ENCODE measurements at places on chromosomes 13 and 19.

- no peak for DNase-seq
These were observed 11.3 kb downstream of the CERS4 start for GRCh38 chr19:8220481-8220880.

- DNase-seq, result no peak
These were observed 9.5 kb upstream of the KLK14 start for GRCh38 chr19:51091895-51092873.

DNA sequence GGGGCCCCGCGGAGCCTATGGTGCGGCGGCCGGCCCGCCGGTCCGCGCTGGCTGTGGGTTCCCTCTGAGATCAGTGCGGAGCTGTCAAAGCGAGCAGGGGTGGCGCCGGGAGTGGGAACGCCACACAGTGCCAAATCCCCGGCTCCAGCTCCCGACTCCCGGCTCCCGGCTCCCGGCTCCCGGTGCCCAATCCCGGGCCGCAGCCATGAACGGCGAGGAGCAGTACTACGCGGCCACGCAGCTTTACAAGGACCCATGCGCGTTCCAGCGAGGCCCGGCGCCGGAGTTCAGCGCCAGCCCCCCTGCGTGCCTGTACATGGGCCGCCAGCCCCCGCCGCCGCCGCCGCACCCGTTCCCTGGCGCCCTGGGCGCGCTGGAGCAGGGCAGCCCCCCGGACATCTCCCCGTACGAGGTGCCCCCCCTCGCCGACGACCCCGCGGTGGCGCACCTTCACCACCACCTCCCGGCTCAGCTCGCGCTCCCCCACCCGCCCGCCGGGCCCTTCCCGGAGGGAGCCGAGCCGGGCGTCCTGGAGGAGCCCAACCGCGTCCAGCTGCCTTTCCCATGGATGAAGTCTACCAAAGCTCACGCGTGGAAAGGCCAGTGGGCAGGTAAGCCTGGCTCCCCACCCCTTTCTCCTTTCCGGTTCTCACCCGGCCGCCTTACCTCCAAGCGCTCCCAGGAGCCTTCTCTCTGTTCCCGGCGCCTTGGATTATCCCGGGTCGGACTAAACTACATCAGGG is at the start of gene PDX1:
Gene PDX1, plus strand, starts transcription at position 67 of the 743 bp plus-strand sequence. Its CDS starts 139 bp downstream, at position 206.
- no peak for DNase-seq

- no peak for DNase-seq
These were observed 182.2 kb downstream of the LMO7 start for GRCh38 chr13:75818179-75818967.

DNA sequence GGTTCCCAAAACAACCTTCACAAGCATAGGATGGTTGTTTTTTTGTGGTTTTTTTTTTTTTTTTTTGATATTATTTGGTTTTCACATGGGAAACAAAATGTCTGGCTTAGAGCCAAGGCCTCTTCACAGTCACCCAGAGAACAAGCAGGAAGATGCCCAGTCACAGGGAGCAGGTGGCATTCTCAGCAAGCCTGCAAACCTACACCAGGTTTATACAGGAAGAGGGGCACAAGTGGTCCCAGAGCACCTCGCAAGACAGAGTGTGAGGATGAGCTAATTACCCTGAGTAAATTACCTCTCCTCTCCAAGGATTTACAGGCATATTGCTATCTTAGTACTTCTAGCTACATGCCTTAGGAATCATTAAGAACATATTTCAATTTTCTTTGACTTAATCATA is 1375.6 kb downstream of the EFNB2 start:
- DNase-seq, result no peak

DNA sequence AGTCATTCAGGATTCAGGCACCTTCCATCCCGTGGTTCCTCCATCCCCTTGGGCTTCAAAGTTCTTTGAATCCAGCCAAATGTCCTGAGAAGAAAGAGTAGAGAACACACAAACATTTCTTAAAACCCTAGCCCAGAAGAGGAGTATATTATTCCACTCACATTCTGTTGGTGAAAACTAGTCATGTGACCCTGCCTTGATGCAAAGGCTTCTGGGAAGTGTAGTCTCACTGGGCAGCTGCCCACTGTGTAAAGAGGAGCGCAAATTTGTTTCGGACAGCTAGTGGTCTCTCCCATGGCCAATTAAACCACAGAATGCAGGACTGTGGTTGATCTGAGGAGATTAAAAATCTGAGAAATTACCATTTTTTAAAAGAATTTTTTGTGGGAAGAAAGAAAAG is 304.4 kb downstream of the SUCLA2 start:
- DNase-seq, result no peak

- DNase-seq, result no peak
These were observed 736.3 kb downstream of the EFNB2 start for GRCh38 chr13:105799155-105799554.

GRCh38 chr19:28685802-28686201 is 527.1 kb downstream of the UQCRFS1 start:
- no peak for DNase-seq

- no peak for DNase-seq
These were observed 19.8 kb downstream of the RBM26 start for GRCh38 chr13:79386125-79386826.

GRCh38 chr19:46388311-46389095 is 24.9 kb downstream of the CCDC8 start:
- DNase-seq, result no peak

GRCh38 chr13:51453959-51454703 is 1.3 kb upstream of the INTS6 start:
- DNase-seq, result no peak

DNA sequence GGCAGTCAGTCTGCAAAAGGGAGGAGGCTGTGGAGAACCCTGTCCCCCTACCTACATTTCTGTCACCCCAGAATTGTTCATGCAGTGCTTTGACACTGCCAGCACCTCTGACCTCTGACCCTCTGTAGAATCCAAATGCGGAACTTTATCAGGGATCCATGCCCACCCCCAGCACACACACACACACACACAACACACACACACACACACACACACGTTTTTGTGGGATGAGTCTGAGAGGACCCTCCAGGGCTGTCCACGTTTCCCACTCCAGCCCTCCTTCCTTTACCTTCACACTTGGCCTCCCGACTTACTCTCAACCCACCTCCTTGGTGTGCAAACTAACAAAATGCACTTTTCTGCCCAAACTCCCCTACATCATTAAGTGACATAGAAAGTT is 42.3 kb upstream of the TSHZ3 start:
- no peak for DNase-seq

GRCh38 chr13:95356916-95357315 is 55.7 kb upstream of the ABCC4 start:
- no peak for DNase-seq

- DNase-seq, result no peak
These were observed 10.2 kb downstream of the GAS6 start for GRCh38 chr13:113853518-113854237.

DNA sequence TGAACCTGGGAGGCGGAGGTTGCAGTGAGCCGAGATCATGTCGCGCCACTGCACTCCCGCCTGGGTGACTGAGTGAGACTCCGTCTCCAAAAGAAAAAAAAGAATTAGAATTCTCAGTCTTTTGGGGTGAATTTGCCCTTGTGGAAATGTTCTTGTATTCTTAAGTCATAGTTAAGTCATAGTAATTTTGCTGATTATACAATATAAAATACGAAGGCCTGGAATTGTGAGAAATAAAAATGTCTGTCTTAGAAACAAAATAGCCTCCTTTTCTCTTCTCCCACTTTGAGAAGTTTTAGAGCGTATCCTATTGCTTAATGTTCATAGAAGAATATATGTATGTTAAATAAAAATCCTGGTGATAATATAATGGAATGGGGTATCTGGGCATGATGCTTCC is 18.1 kb downstream of the SUGT1 start:
- no peak for DNase-seq

GRCh38 chr13:49356223-49356622 is 87.6 kb downstream of the CAB39L start:
- DNase-seq, result no peak

- no peak for DNase-seq
These were observed 5.5 kb upstream of the FSTL3 start for GRCh38 chr19:670609-671075.

DNA sequence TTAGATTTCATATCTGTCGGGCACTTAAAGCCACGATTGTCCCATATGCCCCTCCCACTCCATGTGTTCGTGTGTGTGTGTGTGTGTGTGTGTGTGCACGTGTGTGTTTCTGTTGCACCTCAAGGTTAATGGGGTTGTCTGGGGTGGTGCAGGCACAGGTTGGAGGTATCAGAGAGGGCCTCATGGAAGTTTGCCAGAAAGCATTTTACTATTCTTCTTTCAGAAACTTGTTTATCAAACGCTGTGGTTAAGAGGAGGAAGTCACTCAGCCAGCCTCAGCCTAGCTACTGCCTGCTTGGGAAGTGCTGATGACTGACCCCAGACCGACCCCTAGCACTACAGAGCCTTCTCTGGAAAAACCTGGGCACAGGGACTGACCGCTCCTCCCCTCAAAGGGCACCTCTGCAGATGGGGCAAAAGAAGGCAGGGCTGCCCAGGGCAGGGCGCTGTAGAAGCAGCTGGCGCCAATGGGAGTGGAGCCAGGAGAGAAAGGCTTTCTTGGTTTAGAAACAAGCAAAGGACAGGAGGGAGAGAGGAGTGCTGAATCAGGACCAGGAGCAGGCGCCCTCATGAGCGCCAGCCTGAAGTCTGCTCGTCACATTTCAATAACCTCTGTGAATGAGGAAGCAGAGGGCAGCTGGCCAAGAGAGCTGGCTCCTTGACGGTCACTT is 3.9 kb downstream of the SIAH3 start:
- no peak for DNase-seq

DNA sequence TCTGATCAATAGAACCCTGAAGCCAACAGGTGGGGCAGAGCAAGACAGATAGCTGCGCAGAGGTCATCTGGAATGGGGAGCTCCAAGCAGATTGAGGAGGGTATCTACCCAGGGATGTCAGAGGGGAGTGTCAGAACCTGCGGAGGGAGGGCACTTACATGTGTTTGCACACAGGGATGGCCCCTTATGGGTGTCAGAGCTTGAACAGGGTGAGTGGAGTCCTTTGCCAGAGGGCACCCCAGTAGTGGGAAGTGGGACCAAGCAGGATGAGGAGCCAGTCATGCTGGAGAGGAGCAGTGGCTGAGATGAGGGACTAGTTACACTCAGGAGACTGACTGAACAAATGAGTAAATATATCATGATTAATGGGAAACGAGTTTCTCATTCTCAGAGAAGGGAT is 17.0 kb upstream of the SIGLEC14 start:
- DNase-seq, result no peak

DNA sequence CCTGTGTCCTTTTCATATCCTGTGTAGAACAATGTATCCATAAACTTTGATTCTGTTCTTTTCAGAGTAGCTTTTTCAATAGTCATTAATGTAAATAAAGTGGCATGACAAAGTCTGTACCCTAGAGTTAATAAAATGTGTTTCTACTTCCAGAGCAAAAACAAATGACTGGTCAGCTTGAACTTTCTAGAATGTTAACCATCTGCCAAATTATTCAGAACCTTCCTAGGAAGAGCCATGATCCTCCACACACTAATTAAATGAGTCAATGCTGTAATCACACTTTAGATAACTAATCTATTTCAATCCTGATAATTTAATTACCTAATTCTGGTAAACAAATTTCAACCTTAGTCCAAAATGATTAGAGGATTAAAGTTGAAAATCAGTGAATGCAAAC is 73.2 kb downstream of the DIAPH3 start:
- no peak for DNase-seq

- DNase-seq, result no peak
These were observed 201.8 kb upstream of the MIR17HG start for GRCh38 chr13:91145571-91146205.

- no peak for DNase-seq
These were observed 54.8 kb downstream of the GATAD2A start for GRCh38 chr19:19460258-19460731.

DNA sequence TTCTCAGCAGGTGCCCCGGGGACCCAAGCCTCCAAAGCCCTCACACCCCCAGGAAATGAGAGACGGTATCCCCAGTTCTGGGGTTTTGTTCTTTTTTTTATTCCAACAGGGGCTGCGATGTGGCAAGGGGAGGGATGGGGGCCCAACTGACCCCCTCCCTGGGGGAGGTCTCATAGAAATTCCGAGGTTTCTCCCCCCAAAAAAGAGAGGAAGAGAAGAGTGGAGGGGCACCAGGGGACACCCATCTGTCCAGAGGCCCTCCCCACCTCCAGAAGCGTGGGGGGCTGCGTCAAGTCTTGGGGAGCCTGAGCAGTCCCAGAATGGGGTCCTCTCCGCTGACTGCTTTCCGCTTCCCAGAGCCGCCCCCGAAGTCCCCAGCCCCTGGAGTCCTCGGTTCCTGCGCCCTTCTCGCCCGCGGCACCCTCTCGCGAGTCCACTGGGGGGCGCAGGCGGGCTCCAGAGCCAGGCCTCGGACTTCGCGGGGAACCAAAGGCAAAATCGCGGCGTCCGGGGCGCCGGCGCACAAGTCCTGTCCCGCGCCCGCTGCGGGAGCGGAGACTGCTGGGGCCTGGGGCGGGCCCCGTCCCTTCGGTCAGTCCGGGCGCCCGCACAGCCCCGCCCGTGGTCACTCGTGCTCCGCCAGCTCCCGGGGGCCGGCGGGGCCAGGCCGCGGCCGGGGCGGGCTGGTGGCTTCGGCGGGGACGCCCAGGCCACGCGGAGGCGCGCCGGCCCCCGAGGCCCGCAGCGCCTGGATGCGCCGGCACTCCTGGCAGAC is 4.4 kb upstream of the ATP1A3 start:
- no peak for DNase-seq

- DNase-seq, result no peak
These were observed 16.6 kb upstream of the SLC25A30 start for GRCh38 chr13:45434556-45435371.

DNA sequence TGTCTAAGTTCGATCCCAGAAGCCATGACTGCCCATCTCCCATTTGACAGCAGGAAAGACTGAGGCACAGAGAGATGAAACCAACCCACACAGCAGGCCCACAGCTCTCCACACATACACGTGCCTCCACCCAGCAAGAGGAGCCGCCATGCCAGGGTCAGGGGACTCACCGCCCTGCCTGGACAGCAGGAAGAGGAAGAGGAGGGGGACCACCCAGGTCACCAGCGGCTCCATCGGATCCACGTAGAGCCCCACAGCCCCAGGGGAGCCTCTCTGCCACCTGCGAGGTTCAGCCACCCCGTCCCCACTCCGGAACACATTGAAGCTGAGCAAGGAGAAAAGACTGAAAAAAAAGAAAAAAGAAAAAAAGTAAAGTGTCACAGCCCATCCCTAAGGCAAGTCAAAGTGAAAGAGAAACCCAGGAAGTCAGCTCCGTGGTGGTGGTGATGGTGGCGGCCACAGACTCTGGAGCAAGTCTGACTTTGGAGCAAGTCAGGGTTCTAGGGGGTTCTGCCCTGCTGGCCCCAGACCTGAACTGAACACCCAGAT is at the start of gene IL12RB1:
Gene IL12RB1, minus strand, starts transcription at position 345 of the 549 bp plus-strand sequence. Its CDS starts 111 bp downstream, at position 234.
- no peak for DNase-seq

GRCh38 chr13:40102854-40103253 is 447.4 kb downstream of the COG6 start:
- DNase-seq, result no peak

DNA sequence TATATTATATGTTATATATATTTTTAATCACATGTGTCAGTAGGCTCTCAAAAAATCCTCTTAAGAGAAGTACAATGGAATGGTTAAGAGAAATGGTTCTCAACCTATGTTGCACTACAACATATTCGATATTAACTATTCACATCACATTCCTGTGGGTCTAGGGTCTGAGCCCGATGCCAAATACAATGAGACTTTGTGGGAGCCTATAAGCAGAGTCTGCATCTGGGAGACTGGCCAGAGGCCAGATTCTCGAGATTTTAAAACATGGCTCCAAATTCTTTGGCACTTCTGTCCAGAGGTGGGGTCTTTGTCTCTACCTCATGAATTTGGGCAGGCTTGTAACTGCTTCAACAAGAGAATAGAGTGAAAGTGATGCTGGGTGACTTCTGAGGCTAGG is 79.4 kb upstream of the NBEA start:
- no peak for DNase-seq

- no peak for DNase-seq
These were observed 112.8 kb downstream of the NDFIP2 start for GRCh38 chr13:79593641-79594275.

Data from stimulated activated CD8-positive, alpha-beta memory T cell treated with anti-CD3 and anti-CD28 coated beads, Interleukin-4, amount 100 ng/mL, for 1 hour (primary cell).